Esophagus mucosa (tissue), 1 donor: ENCODE measurements at places on chromosomes 11 and 22.

DNA sequence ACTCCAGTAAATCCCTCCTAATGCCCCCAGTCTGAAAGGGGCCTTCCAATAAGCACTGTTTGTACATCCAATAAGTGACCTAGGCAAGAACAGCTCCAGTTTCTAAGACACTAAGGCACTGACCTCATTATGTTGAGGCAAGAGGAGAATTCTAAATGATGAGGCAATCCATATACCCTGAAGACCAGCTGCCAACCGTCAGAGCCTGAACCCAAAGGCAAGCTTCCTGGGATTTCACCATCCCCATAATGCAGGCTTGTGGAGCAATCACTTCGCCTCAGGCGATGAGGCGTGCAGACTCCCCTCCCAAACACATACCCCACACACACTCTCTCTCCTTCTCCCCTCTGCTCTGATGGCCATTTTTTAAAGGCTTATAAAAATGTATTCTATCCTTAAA lies 49.5 kb downstream of the LGR4 start:
- peak; percentile 68 for ATAC-seq

DNA sequence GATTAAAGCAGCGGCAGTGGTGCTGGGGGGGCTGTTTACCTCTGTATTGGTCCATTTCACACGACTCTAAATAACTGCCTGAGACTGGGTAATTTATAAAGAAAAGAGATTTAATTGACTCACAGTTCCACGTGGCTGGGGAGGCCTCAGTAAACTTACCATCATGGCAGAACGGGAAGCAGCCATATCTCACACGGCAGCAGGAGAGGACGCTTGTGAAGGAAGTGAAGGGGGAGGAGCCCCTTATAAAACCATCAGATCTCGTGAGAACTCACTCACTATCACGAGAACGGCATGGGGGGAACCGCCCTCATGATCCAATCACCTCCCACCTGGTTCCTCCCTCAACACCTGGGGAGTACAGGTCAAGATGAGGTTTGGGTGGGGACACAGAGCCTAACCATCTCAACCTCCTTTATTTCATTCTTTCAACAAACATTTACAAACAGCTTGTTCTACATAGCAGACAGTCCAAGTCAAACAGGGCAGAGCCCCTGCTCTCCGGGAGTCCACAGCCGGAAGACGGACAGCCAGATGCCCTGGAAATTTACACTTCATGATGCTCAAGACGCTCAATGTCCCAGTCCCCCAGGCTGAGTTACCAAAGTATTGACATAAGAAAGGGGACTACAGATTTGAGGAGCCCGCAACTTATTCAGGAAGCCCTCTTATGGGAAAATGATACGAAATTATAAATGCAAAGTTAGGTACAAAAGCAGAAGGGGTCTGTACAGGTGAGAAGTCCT lies 26.3 kb upstream of the HMGXB4 start:
- no peak for ATAC-seq

DNA sequence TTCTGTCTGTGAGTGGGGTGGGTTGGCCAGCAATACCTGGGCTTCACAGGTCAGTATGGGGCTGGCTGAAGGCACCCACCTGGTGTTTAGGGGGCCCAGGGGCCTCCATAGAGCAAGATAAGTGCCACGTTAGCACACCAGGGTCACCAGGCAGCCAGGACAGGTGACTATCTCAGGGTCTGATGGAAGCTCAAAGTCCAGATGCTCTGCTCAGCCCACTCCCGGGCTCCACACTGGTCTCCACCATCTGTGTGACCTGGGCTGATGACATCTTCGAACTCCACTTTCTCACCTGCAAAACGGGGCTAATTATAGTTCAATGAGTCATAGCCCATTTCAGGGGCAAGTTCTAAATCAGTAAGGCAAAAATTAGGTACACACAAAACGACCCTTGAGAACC lies 39.4 kb upstream of the PRDM11 start:
- ATAC-seq: no peak

GRCh38 chr11:63530021-63530420 lies 6.6 kb upstream of the PLAAT4 start:
- ATAC-seq: no peak

GRCh38 chr11:116312570-116313391 lies 460.0 kb downstream of the BUD13 start:
- peak; percentile 59 for ATAC-seq

DNA sequence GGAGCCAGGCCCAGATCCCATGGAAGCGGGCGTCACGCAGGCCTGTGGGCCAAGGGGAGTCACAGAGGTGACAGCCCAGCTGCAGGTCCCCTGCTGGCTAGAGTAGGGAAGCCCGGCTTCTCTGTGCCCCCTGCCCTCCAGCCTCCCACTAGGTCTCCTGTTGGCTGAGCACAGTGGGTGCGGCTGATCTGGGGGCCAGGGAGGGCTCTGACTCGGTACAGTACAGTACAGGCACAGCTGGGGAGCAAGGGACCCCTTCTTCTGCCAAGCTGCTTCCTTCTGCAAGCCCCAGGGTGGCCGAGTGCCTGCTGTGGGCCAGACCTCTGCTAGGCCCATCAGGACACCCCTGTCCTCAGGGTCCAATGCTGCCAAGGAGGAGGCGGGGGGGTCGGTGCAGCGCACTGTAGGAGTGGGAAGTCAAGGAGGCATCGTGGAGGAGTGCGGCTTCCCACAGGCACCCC lies 10.1 kb downstream of the SUSD2 start:
- no peak for ATAC-seq
